ENCODE measurements at places on chromosomes 12 and 14.

DNA sequence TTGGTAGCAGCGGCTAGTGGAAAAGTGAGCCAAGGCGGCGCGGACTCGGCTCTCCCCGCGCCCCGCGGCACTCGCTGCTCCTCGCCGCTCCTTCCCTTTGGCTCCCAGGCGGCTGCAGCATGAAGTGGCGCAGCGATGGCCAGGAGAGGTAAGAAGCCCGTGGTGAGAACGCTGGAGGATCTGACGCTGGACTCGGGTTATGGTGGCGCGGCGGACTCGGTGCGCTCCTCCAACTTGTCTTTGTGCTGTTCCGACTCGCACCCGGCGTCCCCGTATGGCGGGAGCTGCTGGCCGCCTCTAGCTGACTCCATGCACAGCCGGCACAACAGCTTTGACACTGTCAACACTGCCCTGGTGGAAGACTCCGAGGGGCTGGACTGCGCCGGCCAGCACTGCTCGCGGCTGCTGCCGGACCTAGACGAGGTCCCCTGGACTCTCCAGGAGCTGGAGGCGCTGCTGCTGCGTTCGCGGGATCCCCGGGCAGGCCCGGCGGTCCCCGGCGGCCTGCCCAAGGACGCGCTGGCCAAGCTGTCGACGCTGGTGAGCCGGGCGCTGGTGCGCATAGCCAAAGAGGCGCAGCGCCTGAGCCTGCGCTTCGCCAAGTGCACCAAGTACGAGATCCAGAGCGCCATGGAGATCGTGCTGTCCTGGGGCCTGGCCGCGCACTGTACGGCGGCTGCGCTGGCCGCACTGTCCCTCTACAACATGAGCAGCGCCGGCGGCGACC is 225.6 kb upstream of the CRY1 start:
- DNase-seq = peak; percentile 91

GRCh38 chr14:65219353-65219752 is 117.0 kb upstream of the MAX start:
- no peak for DNase-seq

DNA sequence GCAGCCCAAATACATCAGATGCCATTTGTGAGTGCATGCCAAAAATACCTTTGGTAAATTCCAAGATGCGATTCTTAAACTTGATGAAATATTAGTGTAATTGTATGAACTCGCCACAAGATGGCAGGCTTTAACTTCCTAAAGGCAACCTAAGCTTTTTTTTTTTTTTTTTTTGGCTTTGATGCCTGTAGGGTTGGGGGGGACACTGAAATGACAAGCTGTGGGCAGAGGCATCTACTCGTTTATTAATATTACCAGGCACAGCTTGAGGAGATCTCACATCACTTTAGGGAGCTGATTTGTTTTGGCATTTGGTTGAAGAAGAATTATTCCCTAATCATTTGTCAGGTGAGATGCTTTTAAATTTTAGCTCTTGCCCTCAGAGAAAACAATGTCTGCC is 126.7 kb upstream of the CCDC196 start:
- DNase-seq = peak; percentile 39

GRCh38 chr12:89085421-89085820 is 266.9 kb downstream of the DUSP6 start:
- DNase-seq = no peak

- no peak for DNase-seq
Observed at GRCh38 chr12:40643976-40644375, 48.3 kb upstream of the CNTN1 start.

GRCh38 chr12:85781766-85782165 is 54.4 kb downstream of the RASSF9 start:
- no peak for DNase-seq

GRCh38 chr14:54890788-54891187 is 11.8 kb downstream of the GCH1 start:
- no peak for DNase-seq

GRCh38 chr12:27549236-27549800 is 25.3 kb downstream of the PPFIBP1 start:
- no peak for DNase-seq

DNA sequence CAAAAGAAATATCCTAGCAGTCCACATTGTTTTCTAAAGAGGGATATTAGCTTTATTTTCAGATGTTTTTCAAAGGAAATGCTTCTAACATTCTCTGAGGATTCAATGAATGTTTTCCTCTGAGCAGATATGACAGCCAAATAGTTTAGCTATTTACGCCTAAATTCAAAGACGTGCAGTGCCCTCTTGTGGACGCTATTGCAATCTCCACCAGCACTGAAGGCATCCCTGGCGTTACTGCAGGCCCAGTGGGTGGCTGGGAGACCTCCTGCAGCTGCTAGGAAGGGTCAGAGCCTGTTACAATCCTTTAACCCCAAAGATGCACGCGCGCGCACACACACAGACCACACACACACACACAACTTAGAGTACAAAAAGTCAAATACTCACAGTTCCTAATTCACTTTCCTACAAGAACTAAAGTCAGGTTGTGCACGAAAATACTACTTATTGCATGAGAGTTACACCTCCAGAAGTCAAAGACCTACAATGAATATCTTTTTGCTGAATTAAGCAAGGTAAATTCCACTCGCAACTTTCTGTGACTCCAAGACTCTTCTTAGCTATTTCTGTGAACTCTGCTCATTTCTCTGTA is 589.3 kb upstream of the TMEM132C start:
- peak; percentile 25 for DNase-seq

All from right kidney (tissue), 9 donors.